Cerebellum (tissue), 4 donors: ENCODE measurements at places on chromosomes 5 and 9.

DNA sequence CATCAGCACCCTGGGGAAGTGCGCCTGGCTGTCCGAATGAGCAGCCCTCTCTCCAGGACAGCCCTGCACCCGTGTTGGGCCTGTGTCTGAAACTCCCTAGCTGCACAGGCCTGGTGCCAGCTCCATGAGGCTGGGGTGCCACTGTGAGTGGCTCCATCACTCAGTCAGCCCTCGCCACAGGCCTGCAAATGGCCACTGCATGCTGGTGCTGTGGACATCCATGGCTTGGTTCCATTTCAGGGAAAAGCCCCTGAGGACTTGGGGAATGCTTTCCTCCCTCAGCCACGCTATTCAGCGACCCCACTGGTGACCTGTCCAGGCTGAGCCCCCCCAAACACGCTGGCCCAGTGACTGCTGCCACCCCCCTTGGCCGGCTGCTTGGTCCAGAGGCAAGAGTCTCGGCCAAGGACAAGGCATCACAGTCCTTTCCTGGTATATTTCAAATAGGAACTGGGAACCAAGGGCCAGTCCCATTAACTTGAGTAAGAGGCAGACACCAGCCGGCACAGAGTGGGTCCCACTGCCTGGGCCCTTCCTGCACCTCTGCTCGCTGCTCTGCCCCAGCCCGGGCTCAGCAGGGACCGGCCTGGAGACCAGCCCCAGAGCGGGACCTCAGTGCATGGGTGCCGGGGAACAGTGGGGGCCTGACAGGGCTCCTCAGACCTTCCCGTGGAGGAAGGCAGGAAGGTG lies 181.3 kb downstream of the AUH start:
- DNase-seq = no peak

- DNase-seq = no peak
Measured at GRCh38 chr9:90451804-90452203, 190.8 kb downstream of the DIRAS2 start.

GRCh38 chr9:136544964-136545691 lies 720 bp downstream of the NOTCH1 start:
- DNase-seq = no peak

- no peak for DNase-seq
Measured at GRCh38 chr5:82772281-82772680, 304.9 kb downstream of the TMEM167A start.

- no peak for DNase-seq
Measured at GRCh38 chr5:173727839-173728778, 111.7 kb upstream of the BOD1 start.

DNA sequence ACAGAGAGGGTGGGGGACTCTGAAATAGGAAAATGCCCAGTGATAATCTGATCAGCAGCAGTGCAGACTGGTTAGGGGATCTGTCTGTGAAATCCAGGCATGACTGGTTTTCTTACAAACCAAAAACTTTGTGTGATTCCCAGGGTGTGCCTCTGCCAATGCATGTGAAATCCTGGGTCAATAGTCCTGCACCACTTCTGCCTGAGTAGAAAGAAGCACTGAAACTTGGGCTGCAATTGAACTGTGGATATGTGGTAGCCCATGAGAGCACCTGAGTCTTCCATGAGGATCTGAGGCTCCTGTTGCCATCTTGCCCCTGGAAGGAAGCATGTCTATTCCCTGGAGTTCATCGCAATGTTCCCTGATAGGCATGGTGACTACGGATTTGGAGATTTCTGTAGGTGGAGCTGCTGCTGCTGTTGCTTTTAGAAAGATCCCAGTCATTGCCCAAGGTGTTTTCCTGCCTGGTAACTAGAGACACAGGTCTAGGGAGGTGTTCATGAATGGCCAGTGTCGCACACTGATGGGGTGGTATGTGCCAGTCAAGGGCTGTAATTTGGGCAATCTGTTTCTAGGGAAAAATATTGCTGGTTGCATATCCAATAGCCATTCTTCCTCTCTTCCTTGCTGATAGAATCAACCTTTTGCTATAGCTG lies 146.7 kb downstream of the CARTPT start:
- DNase-seq = no peak

GRCh38 chr5:77210964-77211690 lies 647 bp downstream of the PDE8B start:
- no peak for DNase-seq

DNA sequence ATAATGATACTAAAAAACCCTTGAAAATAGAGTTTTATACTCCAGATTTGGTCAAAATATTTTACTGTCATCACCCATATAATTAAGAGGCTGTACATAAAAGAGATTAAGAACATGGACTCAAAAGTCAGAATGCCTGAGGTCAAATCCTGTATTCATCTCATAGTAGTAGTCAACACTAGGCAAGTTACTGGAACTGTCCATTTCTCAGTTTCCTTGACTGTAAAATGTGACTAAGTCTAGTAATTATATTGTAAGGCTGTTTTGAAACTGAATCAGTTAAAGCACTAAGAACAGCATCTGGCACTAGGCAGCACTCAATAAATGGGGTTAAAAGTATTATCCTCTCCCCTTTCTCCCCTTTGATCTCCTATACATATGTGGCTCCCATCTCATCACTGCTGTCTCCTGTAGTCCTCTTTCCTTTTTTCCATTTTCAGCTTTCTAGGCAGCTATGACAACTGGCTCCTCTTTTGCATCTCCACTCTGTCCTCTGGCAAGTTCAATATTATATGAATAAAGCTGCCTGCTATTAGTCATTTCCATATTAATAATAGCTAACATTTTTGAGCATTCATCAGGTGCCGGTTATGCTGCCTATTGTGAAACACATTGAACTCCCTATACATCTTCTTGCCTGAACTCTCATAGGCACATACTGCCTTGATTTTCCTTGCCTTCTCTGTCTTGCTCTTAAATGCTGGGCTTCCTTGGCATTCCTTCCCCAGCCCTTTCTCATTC lies 185.8 kb upstream of the NREP start:
- no peak for DNase-seq

DNA sequence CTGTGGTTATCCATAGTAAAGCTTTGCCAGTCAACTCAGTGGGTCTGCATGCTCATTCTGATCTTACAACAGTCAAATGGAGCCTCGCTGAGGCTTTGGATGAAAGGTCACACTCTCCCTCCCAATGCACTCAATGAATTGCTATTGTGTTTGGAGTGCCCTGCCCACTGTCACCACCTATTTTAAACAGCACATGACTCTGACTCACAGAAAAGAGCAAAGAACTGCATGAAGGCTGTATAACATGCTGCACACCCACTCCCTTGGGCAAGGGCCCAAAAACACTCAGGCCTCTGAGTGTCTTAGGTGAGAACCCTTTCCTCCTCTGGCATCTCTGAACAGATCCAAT lies 118.7 kb upstream of the CCDC112 start:
- DNase-seq = no peak

DNA sequence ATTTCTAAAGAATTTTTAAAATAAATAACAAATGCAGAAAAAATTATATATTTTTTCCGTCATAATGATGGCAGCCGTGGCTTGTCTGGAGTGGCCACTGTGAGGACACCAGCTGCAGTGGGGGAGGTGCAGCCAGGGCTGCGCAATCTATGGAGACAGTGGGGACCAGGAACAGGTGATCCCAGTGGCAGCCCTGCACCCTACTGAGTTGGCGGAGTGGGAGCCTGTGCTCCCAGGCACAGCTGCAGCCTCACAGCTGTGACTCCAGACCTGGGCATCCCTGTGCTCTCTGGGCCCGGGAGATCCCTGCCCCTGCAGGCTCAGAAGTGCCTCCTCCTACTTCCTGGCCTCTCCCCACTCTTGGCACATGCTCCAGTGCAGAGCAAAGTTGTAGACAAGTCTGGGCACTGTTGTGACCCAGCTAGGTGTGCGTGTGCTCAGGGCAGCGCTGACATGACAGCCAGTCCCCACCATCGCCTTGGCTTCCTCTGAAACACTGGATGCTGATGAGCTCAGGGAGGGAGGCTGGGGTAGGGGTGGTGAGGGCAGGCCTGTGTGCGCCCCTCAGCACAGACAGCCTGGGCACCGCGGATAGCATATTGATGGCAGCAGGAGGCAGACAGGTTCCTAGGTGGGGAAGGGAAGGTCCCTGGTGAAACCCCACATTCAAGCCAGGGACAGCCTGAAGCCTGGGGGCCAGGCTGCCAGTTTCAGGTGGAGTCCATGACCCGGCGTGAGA lies 96.0 kb upstream of the PRR16 start:
- no peak for DNase-seq
